ENCODE measurements at places on chromosomes 1 and 21.

GRCh38 chr1:235304549-235305451 lies 23.2 kb downstream of the ARID4B start:
- DNase-seq = no peak

- DNase-seq = no peak
Observed at GRCh38 chr1:16109571-16109970, 36.1 kb upstream of the FAM131C start.

GRCh38 chr1:145863282-145864018 lies 4.6 kb upstream of the PIAS3 start:
- DNase-seq = no peak

- no peak for DNase-seq
Observed at GRCh38 chr1:53810007-53810406, 28.1 kb downstream of the NDC1 start.

GRCh38 chr21:45102391-45102932 lies 28.1 kb downstream of the ADARB1 start:
- DNase-seq = no peak

DNA sequence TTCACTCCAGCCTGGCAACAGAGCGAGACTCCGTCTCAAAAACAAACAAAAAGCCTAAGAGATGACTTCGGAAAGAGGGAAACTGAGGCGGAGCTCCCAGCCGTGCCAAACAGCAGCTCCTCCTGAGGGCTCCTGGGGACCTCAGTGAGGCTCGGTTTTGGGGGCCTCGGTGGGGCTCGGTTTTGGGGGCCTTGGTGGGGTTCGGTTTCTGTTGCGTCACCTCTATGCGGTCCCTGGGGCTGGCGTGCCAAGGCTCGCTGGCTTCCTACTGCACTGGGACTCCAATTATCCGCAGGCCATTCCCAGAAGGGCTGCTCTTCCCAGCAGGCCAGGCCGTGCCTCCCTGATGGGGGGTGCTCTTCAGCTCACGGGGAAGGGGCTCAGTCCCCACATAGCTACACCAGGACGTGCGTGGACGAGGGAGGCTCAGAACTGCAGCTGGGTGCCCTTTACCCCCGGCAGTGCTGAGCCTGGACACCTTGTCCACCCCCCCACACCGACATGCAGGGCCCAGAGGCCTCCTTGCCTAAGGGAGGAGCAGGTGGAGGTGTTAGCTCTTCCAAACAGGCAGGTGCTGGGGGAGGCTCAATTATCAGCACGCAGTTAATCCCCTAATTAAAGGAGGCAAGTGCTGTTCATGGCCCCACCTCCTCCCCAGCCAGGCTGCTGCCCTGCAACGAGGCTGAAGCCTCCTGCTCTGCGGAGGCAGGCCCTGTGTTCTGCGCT lies 5.1 kb upstream of the C1orf159 start:
- DNase-seq = no peak

GRCh38 chr1:180927348-180927747 lies 14.7 kb downstream of the KIAA1614 start:
- no peak for DNase-seq

DNA sequence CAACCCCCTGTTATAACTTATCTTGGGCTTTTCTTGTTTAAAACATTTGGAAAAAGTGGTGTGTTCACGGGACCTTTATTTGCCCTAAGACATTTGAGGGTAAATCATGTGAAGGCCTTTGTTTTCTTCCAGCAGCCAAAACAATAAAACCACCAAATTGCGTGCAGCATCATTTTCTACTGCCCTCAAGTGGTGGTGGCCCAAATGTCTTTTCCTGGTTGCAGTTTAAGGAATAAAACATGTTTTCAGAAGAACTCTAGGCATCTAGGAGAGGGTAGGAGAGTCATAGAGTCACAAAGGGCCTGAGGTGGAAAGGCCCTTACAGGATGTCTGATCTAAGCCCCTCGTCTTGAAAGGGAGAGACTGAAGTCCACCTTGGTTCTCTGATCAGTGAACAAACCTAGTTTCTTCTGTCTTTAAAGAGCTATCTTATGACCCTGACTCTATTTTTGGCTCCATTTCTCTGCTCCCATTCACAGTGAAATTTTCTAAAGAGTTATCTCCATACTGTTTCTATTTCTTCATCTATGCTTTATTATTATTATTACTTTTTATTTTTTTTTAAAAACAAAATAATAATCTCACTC lies 16.0 kb upstream of the EPS15 start:
- DNase-seq = peak; percentile 27

- no peak for DNase-seq
Observed at GRCh38 chr1:225849925-225850324, 32.3 kb downstream of the TMEM63A start.

DNA sequence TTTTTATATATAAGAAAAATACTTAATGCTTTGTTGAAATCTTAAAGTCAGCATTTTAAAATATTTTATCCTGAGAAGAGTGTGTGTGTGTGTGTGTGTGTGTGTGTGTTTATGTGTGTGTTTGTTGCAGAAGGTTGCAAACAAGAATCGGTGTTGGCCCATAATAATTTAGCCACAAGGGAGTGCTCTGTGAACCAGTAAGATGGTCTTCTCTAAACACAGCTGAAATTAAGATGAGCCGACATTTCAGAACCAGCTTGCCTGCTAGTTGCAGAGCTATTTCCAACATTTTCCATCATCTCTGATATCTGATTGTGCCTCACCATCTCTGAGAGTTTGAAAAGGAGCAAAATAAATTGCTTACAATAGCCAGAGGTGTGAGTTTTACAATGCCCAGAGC lies 158.8 kb upstream of the SGIP1 start:
- DNase-seq = no peak

DNA sequence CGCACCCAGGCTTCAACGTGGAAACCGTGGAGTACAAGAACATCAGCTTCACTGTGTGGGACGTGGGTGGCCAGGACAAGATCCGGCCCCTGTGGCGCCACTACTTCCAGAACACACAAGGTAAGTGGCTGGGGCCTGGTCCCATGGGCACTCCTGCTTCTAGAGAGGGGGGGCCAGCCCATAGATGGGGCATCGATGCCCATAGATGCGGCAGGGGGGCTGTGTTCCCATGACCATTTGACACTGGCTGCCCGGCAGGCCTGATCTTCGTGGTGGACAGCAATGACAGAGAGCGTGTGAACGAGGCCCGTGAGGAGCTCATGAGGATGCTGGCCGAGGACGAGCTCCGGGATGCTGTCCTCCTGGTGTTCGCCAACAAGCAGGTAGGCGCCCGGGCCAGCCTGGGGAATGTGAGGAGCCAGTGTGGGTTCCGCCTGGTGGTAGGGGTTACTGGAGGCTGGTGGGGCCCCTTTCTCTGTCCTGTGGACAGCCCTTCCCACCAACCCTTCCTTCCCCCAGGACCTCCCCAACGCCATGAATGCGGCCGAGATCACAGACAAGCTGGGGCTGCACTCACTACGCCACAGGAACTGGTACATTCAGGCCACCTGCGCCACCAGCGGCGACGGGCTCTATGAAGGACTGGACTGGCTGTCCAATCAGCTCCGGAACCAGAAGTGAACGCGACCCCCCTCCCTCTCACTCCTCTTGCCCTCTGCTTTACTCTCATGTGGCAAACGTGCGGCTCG lies 5.6 kb downstream of the C1orf35 start:
- DNase-seq = no peak

DNA sequence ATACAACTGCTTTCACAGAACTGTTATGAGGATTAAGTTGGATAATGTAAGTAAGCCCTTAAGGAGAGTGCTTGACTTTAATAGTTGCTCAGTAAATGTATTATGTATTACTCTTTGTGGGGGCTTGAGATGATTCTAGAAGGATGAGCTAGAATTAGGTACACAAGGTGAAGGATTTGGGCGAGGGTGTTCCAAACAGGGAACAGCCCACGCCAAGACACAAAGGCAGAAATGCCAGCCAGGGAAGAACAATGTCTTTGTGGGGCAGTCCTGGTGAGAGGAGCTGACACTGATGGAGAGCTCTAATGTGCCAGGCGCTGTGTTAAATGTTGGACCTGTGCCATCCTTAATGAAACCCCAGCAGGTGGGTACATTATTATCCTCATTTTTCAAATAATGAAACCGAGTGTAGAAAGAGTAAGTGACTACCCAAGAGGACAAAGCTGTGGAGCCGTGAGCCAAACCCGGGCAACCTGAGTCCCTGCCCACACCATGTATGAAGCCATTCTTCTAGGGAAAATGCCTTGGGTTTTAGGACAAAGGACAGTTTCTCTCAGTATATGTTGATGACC lies 362.4 kb downstream of the HHAT start:
- no peak for DNase-seq

DNA sequence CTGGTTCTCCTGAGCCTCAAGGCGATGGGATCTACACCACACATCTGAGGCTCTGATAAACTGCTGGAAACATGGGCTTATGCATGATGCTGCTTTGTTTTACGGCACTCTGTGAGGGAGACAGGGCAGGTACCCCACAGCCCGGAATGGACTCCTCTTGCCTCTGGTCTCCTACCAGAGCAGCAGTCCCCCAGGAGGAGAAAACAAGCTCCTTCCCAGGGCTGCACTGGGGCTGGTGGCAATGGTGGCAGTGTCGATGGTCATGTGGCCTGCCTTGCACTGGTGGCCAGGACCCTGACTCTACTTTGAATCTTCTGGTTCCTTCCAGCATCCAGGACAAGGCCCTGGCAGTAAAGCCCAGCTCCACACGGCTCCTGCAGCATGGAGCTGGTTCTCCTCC lies 79.4 kb downstream of the TOMM20 start:
- no peak for DNase-seq

DNA sequence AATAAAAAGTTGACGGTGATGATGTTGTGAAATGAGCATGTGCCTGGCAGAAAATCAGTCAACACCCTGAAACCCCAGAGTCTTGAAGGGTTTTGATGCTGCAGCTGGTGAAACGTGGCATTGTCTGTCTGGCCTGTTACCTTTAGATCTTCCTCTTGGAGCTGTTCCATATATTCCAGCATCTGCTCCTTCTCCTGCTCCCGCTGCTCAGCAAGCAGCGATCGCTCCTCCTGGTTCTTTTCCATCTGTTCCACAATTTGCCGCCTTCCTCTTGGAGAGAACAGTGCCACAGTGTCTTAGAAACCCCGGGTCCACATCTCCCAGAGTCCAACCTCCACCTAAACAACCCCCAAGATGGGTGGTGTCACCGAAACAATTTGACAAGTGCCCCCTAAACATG lies 15.7 kb downstream of the CFAP45 start:
- DNase-seq = no peak

DNA sequence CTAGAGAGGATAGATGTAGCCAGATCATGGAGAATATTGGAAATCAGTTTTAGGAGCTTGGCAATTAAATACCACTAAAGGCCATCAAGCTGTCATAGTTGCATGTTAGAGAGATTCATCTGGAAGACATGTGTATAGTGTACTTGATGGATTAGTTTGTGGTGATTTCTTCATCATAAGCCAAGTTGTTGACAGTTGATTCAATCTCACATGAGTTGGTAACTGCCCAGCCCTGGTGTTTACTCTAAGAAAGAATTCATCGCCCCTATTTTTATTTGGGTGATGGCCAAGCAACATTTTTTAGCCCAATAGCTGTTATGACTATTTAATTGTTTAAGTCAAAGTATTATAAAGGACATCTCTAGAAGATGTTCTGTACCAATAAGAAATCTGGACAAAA lies 737.6 kb downstream of the PLA2G4A start:
- no peak for DNase-seq

DNA sequence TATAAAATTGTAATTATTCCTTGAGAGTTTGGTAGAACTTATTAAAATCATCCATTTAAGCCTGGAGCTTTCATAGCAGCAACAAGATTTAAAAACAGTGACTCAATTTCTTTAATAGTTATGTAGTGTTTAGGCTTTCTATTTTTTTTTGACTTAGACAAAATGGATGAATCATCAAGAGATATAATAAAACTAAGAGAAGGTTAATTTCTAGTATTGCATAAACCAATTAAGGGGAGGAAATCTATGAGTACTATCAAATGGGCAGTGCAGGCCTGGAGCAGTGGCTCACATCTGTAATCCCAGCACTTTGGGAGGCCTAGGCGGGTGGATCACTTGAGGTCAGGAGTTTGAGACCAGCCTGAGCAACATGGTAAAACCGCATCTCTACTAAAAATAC lies 416.3 kb upstream of the USP24 start:
- DNase-seq = no peak

- no peak for DNase-seq
Observed at GRCh38 chr1:227622739-227623475, 59.6 kb downstream of the ZNF678 start.

- DNase-seq = peak; percentile 33
Observed at GRCh38 chr1:21818656-21819055, 6.6 kb downstream of the LDLRAD2 start.

DNA sequence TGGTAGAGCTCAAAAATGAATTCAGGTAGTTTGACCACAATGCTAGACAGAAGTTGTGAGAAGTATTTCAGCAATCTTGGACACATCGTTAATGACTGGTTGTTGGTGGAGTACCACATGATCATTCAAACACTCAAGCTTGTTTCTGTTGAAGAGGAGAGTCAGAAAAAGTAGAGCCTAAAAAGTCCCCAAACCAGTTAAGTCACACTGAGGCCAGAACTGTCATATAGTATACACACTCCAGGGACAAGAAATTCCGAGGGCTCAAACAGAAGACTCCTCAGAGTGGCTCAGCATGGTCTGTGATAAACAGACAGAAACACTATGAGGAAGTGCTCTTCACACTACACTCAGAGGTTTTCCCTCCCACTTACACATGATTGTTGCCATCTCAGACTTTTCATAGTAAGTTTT lies 5.8 kb downstream of the TRIM33 start:
- no peak for DNase-seq

GRCh38 chr1:43172527-43172972 lies 420 bp downstream of the CFAP57 start:
- DNase-seq = no peak

DNA sequence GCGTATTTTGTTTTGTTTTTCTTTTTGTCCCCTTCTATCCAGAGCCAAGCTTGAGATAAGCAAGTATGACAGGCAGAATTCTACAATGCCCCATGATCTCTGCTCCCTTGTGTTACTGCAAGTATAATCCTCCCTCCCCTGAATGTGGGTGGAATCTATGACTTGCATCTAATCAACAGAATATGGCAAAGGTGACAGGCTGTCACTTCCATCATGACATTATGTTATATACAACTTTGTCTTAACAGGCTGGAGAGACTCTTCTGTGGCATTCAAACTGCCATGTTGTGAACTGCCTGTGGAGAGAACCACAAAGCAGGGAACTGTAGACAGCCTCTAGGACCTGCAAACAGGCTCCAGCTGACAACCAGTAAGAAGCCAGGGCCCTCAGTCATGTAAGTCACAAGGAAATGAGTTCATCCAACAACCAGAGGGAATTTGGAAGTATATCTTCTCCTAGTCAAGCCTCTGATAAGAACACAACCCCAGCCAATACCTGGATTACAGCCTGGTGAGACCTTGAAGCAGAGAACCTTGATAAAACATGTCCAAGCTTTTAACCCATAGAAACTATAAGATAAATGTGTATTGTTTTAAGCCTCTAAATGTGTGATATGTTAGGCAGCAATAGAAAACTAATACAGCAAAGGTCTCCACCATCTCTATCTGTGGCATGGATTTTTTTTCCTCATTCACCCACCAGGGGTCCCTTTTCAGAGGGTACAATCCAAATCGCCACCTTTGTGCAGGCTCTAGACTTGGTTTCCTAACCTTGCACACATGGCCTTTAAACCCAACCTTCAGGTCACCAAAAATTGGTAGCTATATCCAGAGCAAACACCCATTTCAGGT lies 5.7 kb upstream of the C1orf162 start:
- DNase-seq = no peak

Data from activated T-cell treated with anti-CD3 and anti-CD28 coated beads, Interleukin-2, amount 50 U/mL, for 1 hour (primary cell).